GOT3 (cell line): ENCODE measurements at places on chromosomes 7 and 10.

GRCh38 chr10:124062390-124062789, 31.0 kb downstream of the CHST15 start:
- no peak for DNase-seq

- DNase-seq: no peak
Measured at GRCh38 chr7:50387351-50387750, 62.8 kb downstream of the FIGNL1 start.

DNA sequence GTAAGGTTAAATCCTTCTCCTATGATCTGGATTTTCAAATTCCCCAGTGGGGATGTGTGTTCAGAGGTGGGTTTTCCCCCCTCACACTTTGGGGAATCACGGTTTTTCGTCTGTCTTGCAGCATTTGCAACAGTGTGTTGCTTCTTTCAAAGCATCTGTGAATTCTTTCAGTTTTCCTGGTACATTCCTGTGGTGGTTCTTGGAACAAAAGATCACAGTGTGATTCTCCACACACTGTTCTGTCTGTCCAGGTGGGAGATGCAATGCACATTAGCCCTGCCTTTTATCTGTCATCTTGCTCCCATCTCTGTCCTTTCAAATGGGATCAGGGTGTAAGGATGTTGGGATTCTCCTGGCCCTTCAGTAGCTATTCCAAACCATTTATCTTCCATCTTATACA, 11.8 kb downstream of the AGK start:
- DNase-seq: no peak

GRCh38 chr10:28783087-28783486, 105.8 kb downstream of the BAMBI start:
- DNase-seq: no peak

DNA sequence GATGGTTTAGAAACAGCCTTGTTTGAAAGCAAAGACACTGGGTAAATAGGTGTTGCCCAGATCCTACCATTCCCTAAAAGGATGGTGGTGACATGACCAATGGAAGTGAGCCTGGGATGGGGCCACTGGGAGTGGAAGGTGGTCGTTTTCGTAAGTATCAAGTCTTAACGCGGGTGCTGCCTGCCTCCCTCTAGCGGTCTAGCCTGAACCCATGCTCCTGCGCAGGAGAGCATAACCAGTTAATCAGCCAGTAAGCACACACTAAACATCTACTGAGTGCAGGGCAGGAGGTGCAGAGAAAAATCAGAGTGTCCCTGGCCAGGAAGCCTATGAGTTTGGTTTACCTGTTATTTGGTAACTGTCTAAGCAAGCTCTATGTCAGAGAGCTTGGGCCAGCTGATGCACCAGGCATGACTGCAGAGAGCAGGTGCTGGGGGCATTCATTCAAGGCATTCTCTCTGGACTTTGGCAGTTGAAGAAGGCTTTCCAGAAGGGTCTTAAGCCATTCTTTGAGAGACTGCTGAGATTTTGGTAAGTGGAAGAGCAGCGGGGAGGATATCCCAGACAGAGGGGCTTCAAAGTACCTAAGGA, 930 bp downstream of the GARIN1A start:
- DNase-seq: no peak
